HuH-7.5 (cell line): ENCODE measurements at places on chromosomes 1 and 21.

- no peak for DNase-seq
These were observed 160.7 kb upstream of the KLHDC7A start for GRCh38 chr1:18320051-18320450.

- no peak for DNase-seq
These were observed 20.6 kb downstream of the SLC2A1 start for GRCh38 chr1:42937836-42938644.

DNA sequence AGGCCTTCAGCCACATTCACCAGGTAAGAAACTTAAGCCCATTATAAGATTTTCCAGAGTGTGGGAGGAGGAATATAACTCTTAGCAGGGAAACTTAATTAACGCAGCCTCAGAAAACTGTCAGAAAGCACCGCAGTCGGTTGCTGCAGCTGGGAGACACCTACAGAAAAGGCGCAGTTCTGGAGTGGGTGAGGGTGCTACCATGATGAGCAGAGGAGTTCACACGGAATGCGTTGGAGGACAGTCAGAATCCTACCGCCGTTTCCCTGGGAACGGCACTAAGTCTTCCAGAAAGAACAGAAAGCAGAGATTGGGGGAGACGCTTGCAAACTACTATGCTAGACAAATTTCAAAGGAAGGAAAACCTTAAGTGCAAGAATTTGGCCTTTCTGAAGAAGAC, 6.4 kb downstream of the ACTN2 start:
- no peak for DNase-seq

- no peak for DNase-seq
These were observed 1807.8 kb downstream of the BRINP3 start for GRCh38 chr1:188669728-188670382.

- DNase-seq = peak; percentile 66
These were observed 12.2 kb downstream of the CITED4 start for GRCh38 chr1:40849801-40850592.

DNA sequence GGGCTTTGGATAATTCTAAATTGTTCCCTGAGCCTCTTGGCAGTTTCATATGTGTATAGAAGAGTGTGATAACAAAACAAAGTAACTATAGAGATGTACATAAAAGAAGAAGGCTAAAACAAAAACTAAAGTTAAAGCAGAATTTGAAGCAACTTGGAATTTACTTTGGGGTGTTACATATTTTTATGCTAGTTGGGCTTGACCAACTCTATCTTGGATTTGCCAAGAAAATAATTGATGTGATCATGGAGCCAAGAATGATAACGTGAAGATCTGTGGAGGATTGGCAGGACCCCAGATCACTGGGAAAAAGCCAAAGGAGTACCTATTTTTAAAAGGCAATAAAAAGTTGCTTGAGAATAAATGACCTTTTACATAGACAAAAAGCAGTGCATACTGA, 206.9 kb downstream of the LMO4 start:
- DNase-seq = no peak

GRCh38 chr1:42832641-42833240, 13.7 kb upstream of the ZNF691 start:
- DNase-seq = no peak

GRCh38 chr1:26043765-26044164, 2.2 kb downstream of the SLC30A2 start:
- no peak for DNase-seq

DNA sequence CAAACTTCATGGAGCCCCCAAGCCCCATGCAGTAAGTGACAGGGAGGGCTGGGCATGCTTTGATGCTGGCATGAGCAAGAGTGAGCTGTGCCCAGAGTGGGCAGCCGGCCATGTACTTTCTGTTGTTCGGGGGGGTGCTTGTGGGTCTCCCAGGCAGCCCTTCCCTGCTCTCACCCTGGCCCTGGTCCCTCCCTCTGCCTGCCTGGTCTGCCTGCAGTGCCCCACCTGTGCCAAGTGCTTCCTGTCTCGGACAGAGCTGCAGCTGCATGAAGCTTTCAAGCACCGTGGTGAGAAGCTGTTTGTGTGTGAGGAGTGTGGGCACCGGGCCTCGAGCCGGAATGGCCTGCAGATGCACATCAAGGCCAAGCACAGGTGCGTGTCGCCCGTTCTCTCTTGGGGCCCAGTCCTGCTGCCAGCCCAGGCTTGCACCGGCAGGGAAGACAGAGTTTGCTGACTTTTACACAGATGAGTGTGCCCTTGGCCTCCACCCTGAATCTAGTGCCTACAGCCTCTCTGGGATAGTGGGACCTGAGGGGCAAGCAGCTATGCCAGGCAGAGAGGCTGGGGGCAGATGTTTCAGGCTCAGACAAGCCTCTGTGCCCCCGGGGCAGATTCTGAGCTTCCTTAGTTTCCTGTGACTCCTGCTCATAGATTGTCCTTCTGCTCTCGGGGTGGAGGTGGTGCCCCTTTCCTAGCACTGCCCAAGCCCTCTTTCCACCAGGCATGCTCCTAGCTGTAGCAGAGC, 7.6 kb downstream of the ZBTB48 start:
- DNase-seq = no peak

DNA sequence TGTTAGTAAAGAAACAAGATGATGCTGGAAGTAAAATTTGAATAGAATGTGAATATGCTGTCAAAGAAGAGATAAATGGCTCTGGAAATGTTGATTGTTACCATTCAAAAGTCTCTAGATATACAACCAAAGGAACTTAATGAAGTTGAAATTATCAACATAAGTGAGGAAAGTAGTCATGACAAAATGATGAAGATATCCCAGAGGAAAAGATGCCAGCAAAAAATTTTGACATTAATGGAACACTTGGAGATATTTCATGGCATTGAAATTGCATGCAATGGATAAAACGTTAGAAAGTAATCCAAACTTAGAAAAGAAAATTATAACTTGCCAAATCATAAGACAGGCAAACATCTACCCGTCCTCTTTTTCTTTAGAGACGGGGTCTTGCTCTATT, 154.5 kb upstream of the OLFM3 start:
- no peak for DNase-seq

- DNase-seq = no peak
These were observed 21.9 kb upstream of the MORC3 start for GRCh38 chr21:36297938-36298572.

DNA sequence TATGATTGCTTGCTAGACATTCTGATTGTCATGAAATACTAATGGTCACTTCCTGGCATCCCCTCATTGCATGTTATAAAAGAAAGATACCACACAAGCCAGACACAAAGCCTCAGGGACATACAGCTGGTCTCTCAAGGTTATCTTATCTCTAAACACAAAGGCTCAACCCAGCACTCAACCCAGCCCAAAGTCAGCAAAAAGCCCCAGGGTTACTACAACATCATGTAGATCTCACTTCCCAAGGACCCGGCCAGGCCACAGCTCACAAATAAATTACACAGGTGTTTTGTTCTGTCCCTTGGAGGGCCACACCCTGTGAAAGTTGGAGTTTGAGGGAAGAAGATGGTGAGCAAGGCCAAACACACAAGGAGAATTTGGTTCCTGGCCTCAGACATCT, 109.7 kb upstream of the BARHL2 start:
- no peak for DNase-seq

- peak; percentile 74 for DNase-seq
These were observed 1.5 kb upstream of the PTP4A2 start for GRCh38 chr1:31939484-31940329.

- no peak for DNase-seq
These were observed 3.5 kb downstream of the WLS start for GRCh38 chr1:68228851-68229250.

DNA sequence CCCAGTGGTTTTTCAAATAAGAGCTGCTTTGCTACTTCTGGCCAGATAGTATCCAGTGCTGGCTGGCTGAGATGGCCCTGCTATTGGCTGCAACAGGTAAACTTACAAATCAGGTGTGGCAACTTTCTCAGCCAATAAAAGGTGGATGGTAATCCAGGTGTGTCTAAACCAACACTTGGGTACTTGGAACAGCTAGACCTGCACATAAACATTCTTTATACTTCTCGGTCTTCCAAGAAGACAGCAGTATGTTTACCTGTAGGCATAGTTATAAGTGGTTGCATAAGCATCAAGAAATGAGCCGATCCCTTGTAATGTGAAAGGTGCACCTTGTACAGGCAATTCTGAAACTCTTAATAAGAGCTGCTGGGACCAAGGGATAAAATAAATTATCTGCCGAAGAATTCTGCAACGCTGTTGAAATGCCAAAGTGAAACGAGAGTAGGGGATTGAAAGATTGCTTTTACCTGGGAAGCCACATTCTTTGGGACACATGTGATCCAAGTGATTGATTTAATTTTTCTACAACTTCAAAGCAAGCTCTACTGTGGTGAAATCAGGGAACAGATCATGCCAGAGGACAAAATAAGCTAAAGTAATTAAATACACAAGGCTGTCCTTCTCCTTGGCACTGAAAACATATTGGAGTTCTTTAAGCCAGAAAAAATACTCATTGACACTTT, at the start of gene CLDN8:
TSS of gene CLDN8 (minus strand) at position 57 of the 683 bp plus-strand sequence. CDS start 172 bp downstream, outside the sequence.
- DNase-seq = no peak

DNA sequence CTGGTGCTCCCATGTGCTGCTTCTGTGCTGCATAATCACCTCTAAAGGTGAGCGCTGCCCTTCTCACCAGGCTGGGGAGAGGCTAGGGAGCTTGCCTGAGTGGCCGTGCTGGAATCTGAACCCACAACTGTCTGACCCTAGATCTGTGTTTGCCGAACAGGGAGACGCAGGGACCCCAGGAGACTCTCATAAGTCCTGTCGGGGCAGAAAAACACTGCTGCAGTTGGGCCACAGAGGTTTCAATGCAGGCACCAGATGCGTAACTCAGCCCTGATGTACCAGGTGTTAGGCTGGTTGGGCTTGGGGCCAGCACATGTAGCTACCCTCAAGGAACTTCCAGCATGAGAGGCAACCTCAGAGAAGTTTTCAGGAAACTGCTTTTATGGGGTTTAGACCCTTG, 49.5 kb upstream of the DMRTB1 start:
- DNase-seq = no peak

DNA sequence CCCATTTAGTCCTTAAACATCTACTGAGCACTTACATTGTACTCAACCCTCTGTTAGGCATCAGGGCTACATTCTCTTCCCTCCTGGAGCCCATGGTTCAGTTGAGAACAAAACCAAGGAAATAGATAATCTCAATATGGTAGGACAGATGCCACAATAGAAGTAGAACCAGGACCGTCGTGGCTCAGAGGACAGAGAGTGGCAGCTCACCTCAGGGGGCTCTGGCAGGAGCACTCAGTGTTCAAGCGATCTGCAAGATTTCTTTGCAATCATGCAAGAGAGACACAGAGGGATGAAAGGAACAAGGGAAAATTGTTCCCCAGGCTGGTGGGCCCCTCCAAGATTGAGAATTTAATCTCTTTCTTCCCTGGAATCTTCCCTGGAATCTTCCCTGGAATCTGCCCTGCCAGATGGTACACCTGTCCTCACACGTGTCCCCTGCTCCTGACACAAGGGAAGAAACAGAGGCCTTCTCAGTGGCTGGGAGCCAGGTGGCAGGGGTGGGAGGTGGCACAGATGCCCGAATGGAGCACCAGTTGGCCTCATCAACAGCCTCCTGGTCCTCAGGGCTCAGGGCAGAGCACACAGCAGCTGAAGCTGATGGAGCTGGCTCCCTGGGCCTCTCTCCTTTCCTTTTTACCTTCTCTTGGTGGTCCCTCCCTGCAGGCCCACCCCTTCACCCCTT, 135.4 kb downstream of the PLXNA2 start:
- no peak for DNase-seq

DNA sequence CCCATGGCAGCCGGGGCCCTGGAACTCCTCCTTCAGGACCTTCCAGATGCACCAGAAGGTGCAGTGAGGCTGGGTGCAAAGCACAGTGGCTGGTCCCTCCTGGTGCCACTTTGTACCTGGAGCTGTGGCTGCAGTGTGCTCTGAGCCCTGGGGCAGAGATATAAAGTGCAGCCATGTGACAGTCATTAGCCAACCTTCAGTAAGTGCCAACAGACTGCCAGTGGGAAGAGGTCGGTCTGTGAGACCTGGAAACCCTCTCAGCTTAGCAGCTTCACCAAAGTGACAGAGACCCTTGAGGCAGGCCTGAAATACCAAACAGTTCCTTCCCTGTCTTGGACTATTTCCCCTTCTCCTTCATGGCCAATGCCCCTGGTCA, 26.7 kb upstream of the NGF start:
- DNase-seq = no peak

DNA sequence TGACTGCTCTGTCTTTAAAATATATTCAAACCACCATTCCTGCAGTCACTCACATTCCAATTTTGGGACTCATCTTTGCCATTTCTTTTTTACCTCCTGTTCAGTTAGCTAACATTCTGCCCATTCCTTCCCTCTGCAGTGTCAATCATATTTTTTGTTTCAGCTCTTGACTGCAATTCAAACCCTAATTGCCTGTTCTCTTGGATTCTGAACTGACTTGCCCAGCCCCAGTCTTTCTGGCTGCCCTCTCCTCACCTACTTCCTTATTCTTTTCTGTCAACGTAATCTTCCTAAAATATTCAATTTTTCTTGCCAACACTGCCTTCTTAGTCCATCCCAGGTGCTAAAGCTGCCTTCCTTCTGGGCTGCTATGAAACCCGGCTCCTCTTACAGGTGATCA, 6.1 kb downstream of the PRDM2 start:
- no peak for DNase-seq

DNA sequence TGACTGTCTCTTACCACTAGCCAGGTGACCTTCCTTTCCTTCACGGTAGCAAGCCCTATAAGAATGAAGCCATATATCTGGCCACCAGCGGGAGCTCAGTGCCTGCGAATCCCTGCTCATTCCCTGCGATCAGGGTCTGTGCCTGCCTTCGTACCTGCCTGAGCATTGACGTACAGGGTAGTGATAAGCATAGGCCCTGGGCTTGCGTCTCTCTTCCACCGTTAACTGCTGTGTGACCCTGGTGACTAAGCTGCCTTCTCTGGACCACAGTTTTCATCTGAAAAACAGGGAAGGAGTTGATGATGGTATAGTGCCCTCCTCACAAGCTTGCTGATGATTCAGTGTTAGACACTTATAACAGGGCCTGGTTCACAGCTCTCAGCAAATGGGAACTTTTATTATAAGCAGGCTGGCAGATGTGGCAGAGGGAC, 4.1 kb downstream of the ZC3H12A start:
- DNase-seq = no peak

DNA sequence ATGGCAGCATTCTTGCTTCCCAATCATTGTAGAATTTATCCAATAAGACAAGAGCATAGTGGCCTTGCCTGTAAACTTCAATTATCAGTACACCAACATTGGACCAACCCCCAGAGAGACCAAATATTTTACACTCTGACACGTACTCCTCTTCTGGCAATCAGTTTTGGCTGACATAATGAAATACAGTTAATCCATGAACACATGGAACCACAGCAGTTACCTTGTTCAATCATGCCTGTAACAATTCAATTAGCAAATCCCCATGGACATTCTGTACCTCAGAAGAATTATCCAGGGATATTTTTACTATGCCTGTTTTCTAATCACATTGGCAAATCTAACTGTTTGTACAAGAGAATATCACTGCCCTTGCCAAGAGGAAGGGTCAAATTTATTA, 2162.0 kb downstream of the MRPL39 start:
- DNase-seq = no peak

DNA sequence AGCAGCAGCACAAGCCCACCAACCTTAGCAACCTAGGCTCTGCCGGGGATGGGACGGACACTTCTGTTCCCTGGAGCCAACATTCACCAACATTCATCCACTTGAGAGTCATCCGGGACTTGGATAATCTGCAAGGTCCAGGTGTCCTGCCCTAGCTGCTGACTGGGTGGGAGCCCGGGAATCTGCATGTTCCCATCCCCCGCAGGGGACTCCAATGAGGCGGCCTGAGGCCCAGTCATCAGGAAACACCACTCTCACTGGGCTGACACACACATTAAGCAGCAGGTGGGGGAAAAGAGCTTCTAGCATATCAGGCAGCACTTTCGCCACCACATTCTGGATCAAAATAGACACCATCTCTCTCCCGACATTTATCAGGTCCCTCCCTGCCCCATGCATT, 38.4 kb upstream of the CCSAP start:
- DNase-seq = no peak

- no peak for DNase-seq
These were observed 19.1 kb upstream of the ATF3 start for GRCh38 chr1:212589446-212589845.
